ENCODE measurements at places on chromosomes 7 and 10.

DNA sequence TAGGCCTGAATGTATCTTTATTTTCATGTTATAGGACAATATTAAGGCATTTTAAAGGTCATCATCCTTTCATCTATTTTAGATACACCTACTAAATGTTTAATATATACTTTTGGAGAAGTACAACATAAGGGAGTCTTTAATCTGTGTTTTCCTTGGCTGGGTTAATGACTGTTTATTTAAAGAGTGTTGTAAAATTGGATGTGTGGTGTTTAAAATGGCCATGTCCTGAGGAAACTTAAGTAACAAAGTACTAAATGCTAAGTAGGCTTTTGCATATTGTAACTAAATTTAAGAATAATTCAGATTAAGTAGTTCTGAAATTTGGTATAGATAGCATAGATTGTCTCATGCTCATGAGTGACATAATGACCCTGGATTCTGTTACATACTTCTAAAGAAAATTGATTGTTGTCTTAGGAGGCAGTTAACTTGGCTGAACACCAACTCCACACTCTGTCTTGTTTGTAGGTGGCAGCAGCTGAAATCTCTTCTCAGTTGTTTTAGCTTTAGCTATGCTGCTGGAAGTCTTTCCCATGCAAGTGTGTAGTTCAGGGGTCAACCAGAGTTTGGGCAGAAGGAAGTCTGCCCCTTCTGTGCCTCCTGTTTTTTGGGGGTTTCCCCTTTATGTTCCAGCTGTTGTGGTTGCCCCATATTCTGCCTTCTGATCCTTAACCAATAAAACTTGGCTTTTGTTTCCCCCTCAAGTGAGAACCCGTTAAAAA is 29.2 kb downstream of the DLD start:
- DNase-seq = no peak

DNA sequence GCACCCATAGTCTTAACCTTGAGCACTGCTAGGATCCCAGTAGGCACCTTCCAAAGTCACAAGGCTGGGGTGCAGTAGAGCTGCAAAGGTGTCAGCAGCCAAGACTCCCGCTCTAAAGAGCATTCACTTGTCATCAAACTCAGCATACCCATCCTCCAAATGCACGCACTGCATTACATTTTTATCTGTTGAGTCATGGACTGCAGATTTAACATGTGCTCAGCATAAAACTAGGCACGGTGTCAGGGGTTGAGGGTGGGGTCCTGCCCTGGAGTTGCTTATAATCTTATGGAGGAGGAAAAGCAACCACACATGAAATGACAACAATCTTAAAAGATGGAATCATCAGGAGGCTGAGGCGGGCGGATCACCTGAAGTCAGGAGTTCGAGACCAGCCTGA is 102.6 kb downstream of the PARP12 start:
- DNase-seq = no peak

DNA sequence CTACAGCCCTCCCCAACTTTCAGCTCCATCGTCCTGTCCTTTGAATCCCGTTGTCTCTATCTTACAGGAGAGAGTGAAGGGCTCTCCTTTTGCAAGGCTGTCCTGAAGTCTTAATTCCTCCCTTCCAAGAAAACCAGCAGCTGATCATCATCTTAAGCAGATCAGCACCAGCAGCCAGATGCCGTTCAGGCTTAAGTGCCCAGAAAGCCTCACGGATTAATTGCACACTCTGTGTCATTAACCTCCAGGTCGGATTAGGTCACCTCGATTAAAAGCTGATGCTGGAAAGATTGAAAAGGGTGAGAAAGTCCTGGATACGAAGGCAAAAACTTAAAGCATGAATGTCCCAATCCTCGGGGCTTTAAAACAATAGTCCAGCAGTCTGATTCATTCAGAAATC is 24.8 kb upstream of the ADARB2 start:
- no peak for DNase-seq

DNA sequence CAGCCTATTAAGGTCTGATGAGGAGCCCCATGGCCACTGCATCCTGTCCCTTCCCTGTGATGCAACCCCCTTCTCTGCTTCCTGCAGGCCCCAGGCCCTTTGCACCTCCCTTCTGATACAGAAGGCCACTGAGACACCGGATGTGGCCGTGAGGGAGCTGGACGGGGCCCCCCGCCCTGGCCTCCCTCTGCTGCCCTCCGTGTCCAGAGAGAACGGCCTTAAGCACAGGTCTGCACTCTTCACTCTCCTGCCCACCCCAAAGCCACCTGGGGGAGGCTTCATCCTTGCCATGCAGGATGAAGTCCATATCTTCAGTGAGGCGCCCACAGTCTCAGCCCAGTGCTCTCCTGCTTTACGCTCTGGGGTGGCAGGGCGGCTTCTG is 86.9 kb upstream of the GNA12 start:
- DNase-seq = no peak

- DNase-seq = no peak
Measured at GRCh38 chr7:84187813-84188510, 6.6 kb downstream of the SEMA3A start.

DNA sequence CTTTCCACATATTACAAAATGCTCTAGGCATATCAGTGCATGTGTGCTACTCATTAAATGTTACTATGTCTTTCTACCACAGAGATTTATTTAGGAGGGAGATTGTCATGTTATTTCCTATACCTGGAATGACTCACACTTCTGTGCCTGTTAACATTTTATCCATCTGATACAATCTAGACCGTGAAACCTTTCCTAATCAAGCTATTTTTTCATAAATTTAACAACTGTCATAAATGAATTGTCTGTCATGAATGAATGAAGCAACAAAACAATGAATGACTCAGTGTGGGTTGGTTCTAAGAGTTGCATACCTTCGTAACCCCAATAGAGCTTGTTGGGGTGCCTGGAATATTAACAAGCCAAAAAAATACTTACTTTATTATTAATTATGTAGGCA is 554.3 kb downstream of the GRM8 start:
- DNase-seq = no peak

GRCh38 chr7:81195033-81195432 is 276.2 kb upstream of the SEMA3C start:
- DNase-seq = no peak

DNA sequence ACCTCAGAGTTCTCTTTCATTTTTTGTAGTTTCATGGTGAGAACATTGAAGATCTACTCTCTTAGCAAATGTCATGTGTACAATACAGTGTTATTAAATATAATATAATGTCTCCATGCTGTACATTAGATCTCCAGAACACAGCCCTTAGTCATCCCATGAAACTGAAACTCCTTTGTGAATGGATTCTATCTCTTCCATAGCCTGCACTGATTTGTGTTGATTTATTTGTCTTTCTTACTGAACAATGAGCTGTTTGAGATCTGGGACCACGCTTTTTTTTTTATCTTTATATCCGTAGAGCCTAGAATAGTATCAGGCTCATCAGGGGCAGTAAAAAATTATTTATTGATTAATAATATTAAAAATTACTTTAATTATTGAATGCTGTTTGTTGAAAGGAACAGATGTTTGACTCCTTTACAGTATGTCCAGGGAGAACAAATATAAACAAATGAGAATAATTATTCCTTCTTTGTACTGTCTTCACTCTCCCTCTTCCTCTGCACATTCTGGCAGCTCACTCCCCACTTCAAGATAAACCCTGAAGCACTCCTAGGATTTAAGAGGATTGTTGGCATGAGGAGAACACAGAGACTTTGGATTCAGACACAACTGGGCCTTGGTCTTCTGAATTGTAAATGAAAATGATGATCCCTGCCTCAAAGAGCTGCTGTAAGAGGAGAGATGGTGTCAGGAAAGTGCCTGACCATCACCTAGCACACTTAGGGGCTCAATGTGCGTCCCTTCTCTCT is 81.6 kb upstream of the MSRB2 start:
- DNase-seq = no peak

DNA sequence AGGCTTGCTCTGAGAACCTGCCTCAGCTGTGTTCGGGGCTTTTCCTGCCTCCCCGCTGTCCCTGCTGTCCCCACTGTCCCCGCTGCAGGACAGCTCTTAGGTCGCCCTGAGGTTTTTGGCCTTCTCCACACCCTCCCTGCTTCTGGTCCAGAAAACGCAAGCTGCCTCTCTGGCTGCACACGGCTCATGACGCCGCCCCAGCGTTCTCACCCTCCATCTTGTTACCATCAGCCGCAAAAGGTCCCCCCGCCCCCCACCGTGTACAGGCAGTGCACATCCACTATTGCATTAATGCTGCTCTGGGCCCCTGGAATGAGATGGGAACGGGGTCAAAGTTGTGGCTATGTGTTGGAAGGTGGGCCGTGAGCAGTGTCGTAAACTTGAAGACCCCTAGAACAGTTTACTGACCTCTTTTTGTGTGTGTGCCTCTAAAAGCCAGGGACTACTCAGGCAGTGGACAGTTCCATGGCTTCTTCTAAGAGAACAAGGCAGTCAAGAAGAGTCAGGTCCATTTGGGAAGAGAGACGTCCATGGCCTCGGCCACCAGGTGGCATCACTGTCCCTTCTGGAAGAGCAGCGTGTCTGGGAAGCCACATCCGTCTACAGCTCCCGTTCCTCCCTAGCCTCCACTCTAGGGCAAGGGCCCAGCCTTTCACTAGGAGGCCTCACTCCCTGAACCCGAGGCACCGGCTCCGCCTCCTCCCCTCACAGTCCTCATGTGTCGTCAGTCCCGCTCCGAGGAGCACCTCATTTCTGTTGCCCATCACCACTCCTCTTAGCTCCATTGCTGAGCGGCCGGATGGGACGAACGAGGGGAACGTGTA is 38.5 kb upstream of the MKRN1 start:
- DNase-seq = peak; percentile 54

GRCh38 chr10:32409741-32410140 is 36.2 kb upstream of the CCDC7 start:
- no peak for DNase-seq

DNA sequence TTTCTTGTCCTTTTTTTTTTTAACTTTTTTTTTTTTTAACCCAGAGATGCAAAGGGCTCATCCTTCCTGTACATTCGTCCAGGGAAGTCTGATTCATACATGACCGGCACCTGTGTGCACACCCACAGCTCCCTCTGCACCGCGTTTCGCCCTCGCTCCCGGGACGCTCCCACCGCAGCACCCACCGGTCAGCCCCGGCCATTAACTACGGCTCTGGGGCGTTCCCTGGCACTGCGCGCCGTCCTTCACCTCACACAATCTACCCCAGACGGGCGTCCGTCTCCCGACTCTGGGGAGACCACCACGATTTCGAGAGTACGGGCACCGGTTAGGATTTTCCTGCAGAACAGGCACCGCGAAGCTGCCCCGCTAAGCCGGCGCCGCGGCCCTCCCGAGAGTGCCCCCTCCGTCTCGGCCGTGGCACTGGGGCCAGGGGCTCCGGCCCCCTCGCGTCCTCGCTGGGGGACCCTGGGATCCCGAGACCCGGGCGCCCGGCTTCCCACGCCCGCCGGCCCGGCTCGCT is 452 bp downstream of the ATE1 start:
- DNase-seq = peak; percentile 2

GRCh38 chr10:86937502-86938154 is 19.8 kb downstream of the MMRN2 start:
- DNase-seq = no peak

- no peak for DNase-seq
Measured at GRCh38 chr7:127644484-127644883, 7.5 kb upstream of the SND1 start.

GRCh38 chr7:44398953-44399574 is 73.7 kb upstream of the CAMK2B start:
- no peak for DNase-seq

GRCh38 chr7:33816106-33816505 is 89.2 kb upstream of the BMPER start:
- no peak for DNase-seq

DNA sequence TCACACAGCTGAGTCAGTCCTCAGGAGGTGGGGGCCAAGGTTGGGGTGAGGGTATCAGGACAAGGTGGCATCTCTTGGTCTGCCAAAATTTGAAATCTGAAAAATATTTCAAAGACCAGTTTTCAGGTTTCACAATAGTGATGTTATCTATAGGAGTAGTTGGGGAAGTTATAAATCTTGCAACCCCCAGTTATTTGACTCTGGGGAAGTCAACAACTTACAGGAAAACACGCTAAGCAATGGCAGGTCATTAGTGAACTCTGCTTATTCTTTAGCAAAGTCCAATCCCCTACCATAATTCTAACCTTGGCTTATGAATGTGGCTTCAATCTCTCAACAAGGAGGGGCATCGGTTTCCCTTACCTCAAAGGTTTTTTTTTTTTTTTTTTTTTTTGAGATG is 94.9 kb downstream of the MARCHF5 start:
- DNase-seq = no peak

DNA sequence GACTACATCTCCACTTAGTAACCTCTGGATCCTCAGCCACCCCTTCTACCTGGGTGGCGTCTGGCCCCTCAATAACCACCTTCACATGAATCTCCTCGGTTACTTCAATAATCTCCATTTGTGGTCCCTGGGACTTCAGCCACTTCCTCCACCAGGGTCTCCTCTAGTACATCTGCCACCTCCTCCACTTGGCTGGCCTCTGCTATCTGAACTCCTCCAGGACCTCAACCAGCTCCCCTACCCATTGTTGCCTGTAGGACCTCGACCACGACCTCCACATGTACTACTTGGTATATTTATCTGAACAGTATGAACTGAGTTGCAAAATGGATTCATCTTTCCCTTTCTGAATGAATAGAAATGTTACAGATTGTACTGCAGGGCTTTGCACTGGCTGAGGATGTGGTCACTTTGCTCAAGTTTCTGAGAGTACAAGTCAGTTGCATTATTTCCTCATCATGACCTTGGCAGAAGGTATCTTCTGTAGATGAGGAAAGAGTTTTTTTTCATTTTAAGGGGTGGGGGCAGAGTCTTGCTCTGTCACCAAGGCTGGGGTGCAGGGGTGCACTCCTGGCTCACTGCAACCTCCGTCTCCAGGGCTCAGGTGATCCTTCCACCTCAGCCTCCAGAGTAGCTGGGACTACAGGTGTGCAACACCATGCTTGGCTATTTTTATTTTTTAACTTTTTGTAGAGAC is 36.0 kb downstream of the MAT1A start:
- no peak for DNase-seq

DNA sequence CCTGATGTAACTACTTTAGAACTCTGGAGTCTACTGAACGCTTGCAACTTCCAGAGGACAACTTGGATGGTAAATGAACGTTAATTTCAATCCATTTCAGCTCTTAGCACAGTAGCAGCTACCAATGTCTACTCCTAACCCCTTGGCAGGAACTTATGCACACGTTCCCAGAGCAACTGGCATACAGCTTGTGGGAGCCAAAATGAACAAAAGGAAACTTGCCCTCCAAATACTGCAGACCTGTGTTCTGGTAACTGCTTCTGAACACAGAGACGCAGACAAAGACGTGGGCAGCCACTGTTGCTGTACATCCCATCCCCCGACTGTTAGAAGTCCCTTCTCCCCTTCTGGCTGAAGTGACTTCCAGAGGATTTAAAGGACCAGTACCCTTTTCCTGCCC is 61.3 kb downstream of the XPNPEP1 start:
- no peak for DNase-seq

- DNase-seq = no peak
Measured at GRCh38 chr10:119872610-119872859, at the start of gene MCMBP. Gene MCMBP (minus strand): TSS chr10:119872843. CDS start chr10:119872584, 259 bp downstream.

DNA sequence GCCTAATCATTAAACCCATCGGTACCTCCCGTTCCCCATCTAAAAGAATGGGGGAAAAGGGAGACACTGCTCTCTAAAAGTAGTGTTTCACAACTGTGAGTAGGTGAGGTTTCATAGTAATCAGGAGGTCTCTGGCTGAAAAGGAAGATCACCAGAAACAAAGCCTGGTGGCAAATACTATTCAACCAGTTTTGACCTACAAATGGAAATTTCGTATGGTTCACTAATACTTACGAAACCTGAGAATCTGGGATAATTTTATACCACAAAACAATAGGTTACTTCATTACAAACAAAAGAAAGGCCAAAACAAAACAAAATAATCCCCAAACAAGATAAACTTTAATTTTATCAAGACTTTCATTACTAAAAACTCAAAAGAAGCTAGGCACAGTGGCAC is 28.4 kb upstream of the ANLN start:
- DNase-seq = no peak

GRCh38 chr7:128453836-128454804 is 1.6 kb upstream of the HILPDA start:
- DNase-seq = no peak

Measured in stimulated activated CD8-positive, alpha-beta memory T cell treated with anti-CD3 and anti-CD28 coated beads, Interleukin-15, amount 100 ng/mL, for 1 hour (primary cell).